ENCODE measurements at places on chromosomes 4 and X. TPM values are rescaled to one million over a fixed set of nuclear protein-coding genes. Genes with fewer than 3 reads are reported as not detected.

Gene CT47A7
- not detected for total RNA-seq

Gene RAB33A
- total RNA-seq, result 5.1 TPM

Gene TIGD2
- 4.3 TPM for total RNA-seq

Gene AGTR2
- total RNA-seq, result not detected

Gene TCEAL5
- total RNA-seq, result not detected

Gene MAGEB6
- total RNA-seq, result not detected

Gene C4orf51
- total RNA-seq, result not detected

Gene VCX3A
- total RNA-seq, result not detected

Measured in smooth muscle cell of the pulmonary artery (primary cell).